ENCODE measurements at places on chromosomes 2 and 18.

DNA sequence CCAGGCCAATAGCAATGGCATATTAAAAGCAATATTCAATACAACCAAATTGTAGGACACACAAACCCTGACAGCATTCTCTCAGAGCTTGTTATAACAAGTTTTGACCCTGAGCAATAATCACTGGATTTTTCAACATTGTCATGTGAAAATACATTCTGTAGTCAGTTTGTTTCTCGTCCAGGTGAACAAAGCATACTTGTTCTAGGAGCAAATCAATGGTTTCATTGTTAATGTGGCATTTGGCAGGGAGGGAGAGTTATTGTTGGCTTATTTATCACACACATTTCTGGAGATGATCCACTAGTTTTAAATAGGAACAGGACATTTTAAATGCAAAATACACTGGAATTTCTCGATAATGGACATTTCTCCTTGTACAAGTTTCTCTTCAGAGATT, 69.9 kb upstream of the L3MBTL4 start:
- DNase-seq: peak; percentile 18

DNA sequence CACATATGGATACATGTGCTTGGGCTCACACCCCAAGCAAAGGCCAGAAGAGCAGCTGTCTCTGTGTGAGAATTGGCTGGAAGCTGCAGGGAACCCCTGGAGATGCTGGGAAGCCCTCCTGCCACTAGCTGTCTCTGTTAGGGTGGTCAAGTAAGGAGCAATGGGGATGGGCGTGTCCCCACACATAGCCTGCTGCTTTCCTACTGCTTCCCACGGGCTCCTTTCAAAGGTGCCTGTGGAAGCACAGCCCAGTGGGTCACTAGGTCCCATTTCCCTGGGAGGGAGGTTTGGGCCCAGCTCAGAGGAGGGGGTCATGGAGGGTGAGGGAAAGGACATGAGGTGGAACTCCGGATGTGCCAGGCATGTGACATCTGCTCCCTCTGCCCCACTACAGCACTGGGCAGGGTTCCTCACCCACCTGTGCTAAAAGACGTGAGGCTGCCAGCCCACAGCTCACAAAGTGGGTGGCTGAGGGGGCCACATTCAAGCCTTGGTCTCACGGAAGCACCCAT, 24.4 kb upstream of the MAL start:
- no peak for DNase-seq

DNA sequence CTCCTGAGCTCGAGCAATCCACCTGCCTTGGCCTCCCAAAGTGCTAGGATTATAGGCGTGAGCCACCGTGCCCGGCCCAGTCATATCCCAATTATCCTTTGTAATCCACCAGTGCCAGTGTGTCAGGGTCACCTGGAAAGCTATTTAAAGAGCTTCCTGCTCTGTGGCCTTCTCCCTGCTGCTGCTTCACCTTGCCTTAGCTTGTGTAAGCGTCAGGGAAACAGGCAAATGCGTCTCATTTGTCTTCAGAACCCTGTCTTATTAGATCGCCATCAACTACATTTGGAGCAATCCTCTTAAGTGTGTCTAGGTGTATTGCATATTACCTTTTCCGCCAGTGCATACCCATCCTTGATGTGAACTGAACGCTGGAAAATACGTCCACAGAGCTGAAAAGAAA, 10.2 kb downstream of the KIF5C start:
- no peak for DNase-seq

- no peak for DNase-seq
Observed at GRCh38 chr2:55391155-55391554, 28.5 kb downstream of the CCDC88A start.

GRCh38 chr2:147603876-147604275, 241.0 kb upstream of the ACVR2A start:
- no peak for DNase-seq

DNA sequence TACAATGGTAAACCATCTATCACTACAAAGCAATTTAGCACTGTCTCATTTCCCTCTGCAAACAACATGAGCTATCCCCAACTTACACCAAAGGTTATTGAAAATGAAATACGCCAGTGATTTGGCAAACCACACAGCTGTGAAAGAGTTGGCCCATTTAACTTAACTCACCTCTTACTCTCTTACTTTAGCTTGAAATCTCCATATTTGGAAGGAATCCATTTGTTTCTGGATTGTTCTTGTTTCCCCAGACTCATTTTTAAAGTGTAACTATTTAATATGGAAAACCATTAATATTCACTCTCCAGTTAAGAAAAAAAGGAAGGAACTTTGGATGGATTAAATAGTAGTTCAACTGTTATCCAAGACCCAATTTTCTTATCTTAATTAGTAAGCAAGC, 93.7 kb upstream of the TRIB2 start:
- no peak for DNase-seq

DNA sequence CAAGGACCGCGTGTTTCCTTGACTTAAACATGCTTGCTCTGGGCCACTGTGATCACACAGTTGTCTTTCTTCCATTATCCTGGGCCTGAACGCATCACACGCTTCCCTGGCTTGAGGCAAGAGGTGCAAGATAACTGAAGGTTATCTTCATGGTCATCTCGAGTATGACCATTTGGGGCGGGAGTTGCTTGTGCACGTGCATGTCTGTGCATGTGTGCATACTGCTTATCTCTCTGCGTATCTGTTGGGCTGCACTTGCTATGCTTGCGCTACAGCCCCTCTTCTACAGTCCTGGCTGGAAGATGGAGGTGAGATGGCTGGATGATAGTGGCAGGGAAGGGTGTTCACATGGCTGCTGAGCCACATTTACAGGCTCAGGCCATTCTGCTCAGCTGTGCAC, 27.2 kb upstream of the EFR3B start:
- no peak for DNase-seq

GRCh38 chr2:47019961-47020681, 104.5 kb upstream of the MCFD2 start:
- no peak for DNase-seq

- DNase-seq: no peak
Observed at GRCh38 chr2:2798337-2798736, 467.3 kb upstream of the MYT1L start.

All from astrocyte of the hippocampus (primary cell).